ENCODE measurements at places on chromosomes 12 and 14.

DNA sequence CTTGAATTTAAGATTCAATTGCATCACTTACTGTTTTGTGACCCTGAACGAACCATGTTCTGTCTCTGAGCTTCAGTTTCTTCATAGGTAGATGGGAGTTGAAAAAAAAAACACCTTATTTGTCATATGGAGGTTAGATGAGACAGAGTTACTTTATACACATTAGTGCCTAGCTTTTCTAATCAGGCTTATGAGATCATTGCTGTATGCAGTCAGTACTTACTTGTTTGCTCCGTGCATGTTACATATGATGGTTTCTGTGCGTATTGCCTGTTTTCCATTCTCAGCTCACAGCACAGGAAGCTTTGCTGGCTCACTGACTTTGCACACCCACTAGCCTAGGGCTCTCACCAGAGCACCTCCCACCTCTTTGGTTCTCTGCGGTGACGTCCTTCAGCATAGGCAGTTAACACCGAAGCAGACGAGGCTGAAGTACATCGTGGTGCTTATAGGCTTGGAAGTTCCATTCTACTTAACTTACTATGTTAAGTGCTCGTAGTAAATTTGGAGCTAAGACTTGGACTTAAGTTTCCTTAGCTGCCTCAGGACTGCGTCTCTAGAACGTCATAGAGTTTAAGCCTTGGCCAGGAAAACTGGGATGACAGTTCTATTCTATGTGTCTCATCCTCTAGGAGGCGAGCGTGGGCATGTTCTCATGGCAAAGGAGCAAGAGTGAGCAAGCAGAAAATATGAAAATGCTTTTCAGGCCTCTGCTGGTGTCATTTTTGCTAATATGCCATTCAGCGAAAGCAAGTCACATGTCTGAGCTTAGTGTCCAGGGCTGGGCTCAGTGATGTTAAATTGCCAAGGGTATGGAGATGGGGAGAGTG, 57.3 kb downstream of the NRXN3 start:
- DNase-seq = no peak

GRCh38 chr12:31773867-31774266, 45.0 kb upstream of the AMN1 start:
- peak; percentile 71 for DNase-seq

DNA sequence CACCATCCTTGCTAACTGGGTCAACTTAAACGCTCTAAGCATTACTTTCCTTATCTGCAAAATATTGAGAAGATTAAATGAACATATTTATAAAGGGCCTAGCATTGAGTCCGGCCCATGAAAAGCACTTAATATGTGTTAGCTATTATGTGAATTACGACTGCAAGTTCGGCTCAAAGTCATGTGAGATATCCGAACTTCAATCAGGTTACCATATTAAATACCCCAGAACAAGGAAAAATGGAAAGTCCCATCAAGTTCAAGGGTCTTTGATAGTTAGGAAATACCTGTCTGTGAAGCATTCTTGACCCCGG, 487 bp upstream of the NRDE2 start:
- no peak for DNase-seq

GRCh38 chr14:104977008-104977680, 1.0 kb downstream of the AHNAK2 start:
- no peak for DNase-seq

- no peak for DNase-seq
These were observed 42.1 kb downstream of the STXBP6 start for GRCh38 chr14:25007832-25008231.

GRCh38 chr14:80425686-80426085, 214.4 kb upstream of the DIO2 start:
- DNase-seq = no peak

- no peak for DNase-seq
These were observed 3.1 kb downstream of the SERPINA4 start for GRCh38 chr14:94564381-94564780.

DNA sequence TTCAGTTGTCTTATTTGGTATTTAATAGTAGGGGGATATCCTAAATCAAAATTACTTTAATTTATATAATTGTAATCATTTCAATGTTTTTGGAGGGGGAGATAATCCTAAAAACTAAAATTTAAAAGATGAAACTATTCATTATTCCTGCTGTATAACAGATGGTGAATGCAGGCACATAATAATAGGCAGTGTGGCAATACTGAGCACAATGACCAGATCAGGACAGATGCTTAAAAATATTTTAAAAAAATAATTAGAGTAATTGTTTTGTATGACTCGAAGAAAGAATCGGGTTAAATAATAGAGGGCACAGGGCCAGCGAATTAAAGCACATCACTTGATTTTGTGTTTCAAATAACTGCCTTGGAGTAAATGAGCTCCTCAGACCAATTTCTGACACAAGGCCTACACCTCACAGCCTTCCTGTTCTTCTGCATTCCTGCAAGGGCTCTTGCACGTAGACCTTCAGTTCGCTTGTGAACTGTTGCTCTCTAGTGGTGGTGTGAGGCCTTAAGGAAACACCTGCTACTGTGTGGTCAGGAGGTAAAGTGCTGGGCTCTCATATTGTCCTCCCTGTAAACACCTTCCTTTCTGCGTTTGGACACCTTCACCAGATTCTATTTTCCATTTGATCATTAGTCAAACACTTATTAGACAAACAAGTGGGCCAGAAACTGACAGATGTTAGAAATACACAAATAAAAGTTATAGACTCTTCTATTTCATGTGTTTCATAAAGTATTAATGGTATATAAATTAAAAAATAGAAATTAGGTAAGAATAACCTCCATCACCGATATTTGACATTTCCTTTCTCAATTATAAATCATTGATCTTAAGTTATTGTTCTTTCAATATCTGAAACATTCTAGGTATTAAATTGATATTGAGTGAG, 29.3 kb upstream of the KLRF1 start:
- peak; percentile 78 for DNase-seq

DNA sequence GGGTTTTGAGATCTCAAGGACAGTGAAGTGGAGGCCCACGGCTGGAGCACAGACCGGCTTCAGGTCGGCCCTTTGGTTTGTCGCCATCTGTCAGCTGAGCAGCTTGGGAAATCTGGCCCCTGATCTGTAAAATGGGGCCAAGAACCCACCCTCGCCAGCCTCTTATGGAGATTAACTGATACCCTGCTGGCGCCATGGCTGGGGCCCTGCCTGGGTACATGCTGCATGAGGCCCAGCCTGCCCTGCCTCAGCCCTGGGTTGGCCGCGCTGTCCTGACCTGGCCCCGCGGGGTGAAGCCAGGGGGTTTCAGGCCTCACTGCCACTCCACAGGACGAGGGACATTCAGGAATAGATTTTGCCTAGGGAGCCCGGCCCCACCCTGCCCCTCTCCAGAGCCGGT, 33.9 kb upstream of the MEG3 start:
- DNase-seq = no peak

- DNase-seq = no peak
These were observed 184.7 kb downstream of the PRKCH start for GRCh38 chr14:61505815-61506809.

DNA sequence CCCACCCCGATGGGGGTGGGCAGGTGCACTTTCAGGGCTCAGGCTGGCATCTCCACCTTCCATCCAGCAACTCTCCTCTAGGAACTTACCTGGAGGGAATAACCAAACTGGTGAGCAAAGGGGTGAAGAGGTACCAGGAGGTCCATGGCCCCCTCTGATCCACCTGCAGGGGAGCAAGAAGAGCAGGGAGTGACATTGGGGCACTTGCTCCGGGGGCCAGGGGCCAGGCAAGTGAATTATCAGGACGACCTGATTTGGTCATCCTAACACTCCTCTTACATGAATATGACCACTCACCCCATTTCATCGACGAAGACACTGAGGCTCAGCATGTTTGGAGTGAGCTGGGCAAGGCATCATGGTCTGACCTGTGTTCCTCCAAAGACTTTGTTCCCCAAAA, 6.0 kb downstream of the DIO3 start:
- no peak for DNase-seq

GRCh38 chr14:33742166-33742565, 208.7 kb downstream of the EGLN3 start:
- DNase-seq = no peak

DNA sequence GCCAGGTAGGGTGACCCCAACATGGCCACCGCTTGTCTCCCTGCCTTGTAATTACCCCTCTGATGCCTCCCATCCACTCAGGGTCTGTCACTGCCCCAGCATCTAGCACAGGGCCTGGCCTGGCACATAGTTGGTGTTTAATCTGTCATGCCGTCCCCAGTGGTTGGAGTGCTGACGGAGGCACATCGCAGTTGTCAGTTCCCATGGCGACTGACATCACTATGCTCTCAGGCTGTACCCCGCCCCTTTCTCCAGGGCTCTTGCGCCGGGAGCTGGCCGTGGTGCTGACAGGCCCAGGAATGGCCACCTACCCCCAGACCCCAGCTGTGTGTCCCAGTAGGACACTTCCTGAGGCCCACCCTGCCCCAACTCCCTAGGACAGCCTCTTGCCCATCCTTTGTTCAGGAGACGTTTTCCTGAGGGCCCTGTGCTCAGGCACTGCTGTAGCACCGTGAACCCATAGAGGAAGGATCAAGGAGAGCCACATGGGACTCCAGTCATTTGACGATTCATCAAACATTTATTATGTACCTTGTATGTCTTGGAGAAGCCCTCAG, 23.0 kb downstream of the FAM222A start:
- DNase-seq = peak; percentile 68

GRCh38 chr14:55975281-55975910, 142.8 kb upstream of the PELI2 start:
- DNase-seq = no peak

GRCh38 chr12:55051197-55051947, 31.6 kb downstream of the NEUROD4 start:
- no peak for DNase-seq

DNA sequence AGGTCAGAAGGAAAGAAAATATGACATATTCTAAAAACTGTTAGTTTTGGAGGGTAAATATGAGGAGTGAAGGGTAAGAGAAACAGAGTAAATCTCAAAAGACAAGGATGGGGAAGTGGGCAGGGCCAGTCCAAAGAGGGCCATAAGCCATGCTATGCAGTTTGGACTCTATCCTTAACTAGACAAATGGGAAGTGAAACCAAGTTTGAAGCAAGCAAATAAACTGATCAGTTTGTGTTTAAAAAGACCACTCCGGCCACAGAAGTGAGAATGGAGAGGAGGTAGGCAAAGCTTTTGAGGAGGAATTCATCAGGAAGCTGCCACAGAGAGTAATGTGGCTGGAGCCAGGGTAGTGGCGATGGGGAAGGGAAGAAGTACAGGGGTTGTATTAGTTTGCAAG, 37.5 kb upstream of the DAAM1 start:
- DNase-seq = peak; percentile 60

GRCh38 chr12:65997056-65997455, 133.5 kb downstream of the LLPH start:
- DNase-seq = no peak

- no peak for DNase-seq
These were observed 268.3 kb upstream of the SEL1L start for GRCh38 chr14:81801921-81802320.

DNA sequence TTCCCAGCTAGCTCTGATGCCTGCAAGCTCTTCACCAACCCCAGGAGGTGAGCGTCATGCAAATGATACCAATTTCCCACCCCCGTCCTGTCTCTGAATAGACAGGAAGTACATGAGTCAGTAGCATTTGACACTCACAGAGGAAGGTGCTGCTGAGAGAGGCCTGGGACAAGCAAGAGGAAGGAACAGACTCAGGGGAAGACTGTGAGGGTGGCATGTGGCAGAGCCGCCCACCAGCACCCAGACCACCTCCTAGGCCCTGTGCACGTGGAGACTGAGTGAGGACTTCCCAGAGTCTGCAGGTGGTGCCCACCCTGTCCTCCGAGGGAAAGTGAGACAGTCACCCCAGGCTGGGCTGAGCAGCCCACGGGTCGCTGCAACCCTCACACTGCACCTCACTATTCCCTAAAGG, 199.5 kb upstream of the SFSWAP start:
- DNase-seq = peak; percentile 93

DNA sequence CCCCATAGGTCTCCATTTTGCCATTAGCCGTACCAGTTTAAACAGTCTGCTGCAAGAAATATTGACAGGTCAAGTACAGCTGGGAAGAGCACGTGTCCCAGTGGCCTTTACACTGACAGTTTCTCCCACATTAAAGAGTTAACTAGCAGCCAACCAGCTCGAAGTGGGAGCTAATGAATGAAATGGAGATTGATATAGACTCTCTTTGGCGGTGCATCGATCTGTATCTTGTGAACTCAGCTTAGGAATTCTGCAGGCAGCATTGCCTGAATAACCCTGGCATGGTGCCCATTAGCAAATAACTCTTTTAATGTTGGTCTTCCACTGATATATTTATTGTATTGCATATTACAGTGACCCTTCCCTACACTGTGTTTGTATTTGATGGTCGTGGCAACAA, 319.4 kb downstream of the EGLN3 start:
- no peak for DNase-seq

DNA sequence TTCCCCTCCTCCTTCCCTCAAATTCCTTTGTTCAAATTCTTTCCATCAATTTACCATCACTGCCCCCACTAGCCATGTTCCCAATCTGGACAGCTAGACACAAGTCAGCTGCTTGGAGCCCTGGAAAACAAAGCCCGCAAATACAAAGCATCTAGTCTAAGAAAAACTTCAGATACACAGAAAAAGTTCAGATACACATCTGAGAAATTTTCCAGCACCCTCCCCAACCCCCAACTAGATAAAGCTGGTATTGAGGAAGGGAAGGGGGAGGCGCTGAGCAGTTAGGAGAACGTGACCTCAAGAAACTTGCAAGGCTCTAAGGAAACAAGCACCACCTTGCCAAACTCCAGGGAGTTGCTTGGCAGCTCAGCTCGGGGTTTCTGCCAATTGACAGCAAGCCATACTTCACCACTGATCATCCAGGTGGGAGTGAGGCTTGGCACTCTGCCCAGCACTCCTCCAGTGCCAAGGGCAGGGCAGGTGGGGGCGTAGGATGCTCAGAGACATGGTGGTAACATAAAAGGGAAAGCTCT, 5.1 kb upstream of the CNIH1 start:
- DNase-seq = peak; percentile 80

- DNase-seq = no peak
These were observed 207.5 kb downstream of the EXOC5 start for GRCh38 chr14:57061009-57061711.

- DNase-seq = no peak
These were observed 43.0 kb upstream of the FUT8 start for GRCh38 chr14:65369560-65369959.

DNA sequence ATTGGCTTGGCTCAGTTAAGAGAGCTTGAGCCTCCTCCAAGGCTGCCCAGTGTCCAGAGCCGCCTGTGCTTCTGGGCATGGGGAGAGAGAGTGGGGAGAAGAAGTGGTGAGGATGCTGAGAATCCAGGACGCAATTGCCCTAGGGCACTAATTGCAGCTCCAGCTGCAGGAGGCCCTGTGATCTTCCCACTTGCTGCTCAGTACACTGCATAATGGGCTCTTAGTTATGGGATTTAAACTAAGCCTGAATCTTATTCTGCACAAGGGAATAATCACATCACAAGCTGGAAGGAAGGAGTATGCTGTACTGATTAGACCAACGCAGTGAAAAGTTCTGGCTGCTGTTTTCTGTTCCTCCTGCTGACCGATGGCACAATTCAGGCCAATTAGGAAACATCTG, 101.0 kb upstream of the PRMT8 start:
- no peak for DNase-seq

- DNase-seq = no peak
These were observed 45.9 kb downstream of the VWF start for GRCh38 chr12:6078398-6079096.
